ENCODE measurements at places on chromosomes 1 and 21. TPM values are rescaled to one million over a fixed set of nuclear protein-coding genes. Genes with fewer than 3 reads are reported as not detected.

GRCh38 chr1:220824031-220824989 is 37.6 kb downstream of the MTARC1 start:
- peak; percentile 76 for DNase-seq

Gene SPRR2B
- total RNA-seq, result not detected

Gene IKBKE
- total RNA-seq, result 17.0 TPM

Gene PMF1
- 29.9 TPM for total RNA-seq

Gene ADAMTS5
- 14.1 TPM for total RNA-seq

GRCh38 chr1:82225421-82226185 is 424.9 kb downstream of the ADGRL2 start:
- peak; percentile 38 for DNase-seq

All from astrocyte (in vitro differentiated cells and primary cell).